Cardiac septum (tissue), 1 donor: ENCODE measurements at places on chromosomes 6 and 20. TPM values are rescaled to one million over a fixed set of nuclear protein-coding genes. Genes with fewer than 3 reads are reported as not detected.
A peak's percentile ranks its signal among the peaks of the same experiment; 100 is the strongest.

SHLD1 gene
- 4.3 TPM for total RNA-seq

CD83 gene
- total RNA-seq = 1.7 TPM

BCAS1 gene
- total RNA-seq = not detected

NR2E1 gene
- 0.08 TPM for total RNA-seq

CFAP206 gene
- not detected for total RNA-seq

TSPO2 gene
- not detected for total RNA-seq

RAET1L gene
- total RNA-seq = not detected

WFDC2 gene
- total RNA-seq = 1.0 TPM

GABRR2 gene
- total RNA-seq = 1.7 TPM

HSPA1L gene
- 2.4 TPM for total RNA-seq

PSORS1C1 gene
- 3.9 TPM for total RNA-seq

- DNase-seq = peak; percentile 61
These were observed 182.7 kb upstream of the PMEPA1 start for GRCh38 chr20:57892471-57892870.

- no peak for DNase-seq
These were observed 23.3 kb upstream of the NHSL1 start for GRCh38 chr6:138522611-138523010.

GRCh38 chr6:117401799-117402198 lies 23.9 kb downstream of the ROS1 start:
- DNase-seq = no peak

- DNase-seq = no peak
These were observed 87.8 kb upstream of the HTR1B start for GRCh38 chr6:77551135-77551534.

- peak; percentile 36 for DNase-seq
These were observed 33.3 kb downstream of the PDRG1 start for GRCh38 chr20:31918466-31919105.

GRCh38 chr6:33010356-33010755 lies 965 bp upstream of the HLA-DOA start:
- no peak for DNase-seq

GRCh38 chr6:154650351-154650750 lies 82.9 kb upstream of the SCAF8 start:
- no peak for DNase-seq

DNA sequence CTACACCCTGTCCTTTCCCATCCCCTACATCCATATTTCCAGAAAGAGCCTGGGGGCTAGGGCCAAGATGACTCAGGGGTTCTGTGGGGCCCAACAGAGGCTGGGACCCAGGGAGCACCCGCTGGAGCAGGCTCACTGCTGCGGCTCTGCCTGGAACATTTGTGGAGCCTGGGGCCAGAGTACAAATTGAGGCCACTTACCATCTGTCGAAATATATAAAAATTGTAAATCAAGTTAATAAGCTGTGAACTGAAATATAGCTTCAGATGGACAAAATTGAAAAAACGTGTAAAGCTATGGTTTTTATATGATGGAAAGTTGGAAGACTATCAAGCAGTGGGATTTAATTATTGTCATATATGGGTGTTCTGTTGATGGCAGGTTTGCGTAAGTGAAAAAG lies 82.9 kb upstream of the ATXN1 start:
- no peak for DNase-seq

- DNase-seq = no peak
These were observed 718.8 kb upstream of the FLRT3 start for GRCh38 chr20:15056246-15056645.

GRCh38 chr20:48901326-48901725 lies 20.2 kb upstream of the ARFGEF2 start:
- DNase-seq = no peak

- no peak for DNase-seq
These were observed 91.2 kb downstream of the CARMIL1 start for GRCh38 chr6:25370178-25371036.

DNA sequence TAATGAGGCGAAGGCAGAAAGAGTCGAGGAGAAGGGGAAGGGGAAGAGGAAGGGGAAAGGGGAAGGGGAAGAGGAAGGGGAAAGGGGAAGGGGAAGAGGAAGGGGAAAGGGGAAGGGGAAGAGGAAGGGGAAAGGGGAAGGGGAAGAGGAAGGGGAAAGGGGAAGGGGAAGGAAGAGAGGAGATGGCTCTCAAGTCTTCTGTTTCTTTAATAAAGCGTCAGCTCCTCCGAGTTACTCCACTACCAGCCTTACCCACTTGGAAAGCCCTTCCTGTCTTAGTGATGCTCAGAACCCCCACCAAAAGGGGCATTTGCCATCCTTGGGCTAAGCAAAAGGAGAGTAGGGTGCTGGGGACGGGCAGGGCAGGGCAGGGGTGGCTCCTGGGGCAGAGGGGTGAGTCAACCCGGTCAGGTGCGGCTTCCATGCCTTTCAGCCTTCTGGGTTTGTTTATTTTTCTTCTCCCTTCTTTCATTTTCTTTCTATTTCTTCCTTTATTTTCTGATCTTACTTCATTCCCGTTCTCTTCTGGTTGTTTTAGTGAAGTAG lies 476 bp upstream of the CLIC5 start:
- DNase-seq = no peak

DNA sequence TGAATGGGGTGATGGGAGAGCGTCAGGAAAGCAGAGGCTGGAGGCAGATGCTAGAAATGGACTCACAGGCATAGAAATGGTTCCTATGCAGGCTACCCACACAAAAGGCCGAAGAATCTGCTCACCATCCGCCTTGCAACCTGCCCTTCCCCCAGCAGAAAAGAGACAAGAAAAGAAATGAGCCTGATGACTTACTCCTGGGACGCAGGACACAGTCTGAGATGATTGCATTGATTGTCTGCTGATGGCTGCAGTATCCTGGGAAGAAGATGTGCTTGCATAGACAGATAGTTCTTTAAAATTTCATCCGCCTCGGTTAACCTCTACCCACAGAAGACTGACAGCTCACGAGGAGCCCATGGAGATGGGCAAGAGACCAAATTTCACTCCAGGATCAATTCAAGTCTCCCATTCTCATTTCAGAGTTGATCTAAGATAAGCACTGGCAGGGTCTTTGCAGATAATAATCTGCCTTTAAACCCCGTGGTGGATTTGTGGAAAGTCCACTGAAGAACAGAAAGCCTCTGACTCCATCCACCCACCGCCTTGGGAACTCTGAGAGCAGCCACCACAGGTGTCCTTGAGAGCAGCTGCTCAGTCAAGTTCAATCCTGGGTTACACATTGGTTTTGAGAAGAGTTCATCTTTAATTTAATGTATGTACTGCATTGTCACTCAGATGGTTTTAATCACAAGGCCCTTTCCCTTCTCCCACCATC lies 7.2 kb downstream of the AGPAT4 start:
- no peak for DNase-seq

GRCh38 chr6:133948472-133948871 lies 4.6 kb upstream of the TBPL1 start:
- DNase-seq = no peak

DNA sequence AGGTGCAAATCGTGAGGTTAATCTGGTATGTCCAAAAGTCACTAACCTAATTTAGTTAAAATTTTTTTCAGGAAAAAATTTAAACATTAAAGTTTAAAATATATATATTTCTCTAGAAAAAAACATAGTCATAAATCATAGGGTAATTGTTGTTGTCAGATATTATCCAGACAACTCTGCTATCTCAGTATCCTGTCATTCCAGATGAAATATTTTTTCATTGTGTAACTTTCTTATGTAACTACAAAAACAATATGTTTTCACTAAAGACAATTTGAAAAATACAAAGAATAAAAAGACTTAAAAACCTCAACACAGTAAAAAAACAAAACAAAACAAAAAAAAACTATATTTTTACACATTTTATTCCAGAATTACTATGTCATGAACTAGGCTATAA lies 57.6 kb downstream of the TENT5A start:
- DNase-seq = no peak

DNA sequence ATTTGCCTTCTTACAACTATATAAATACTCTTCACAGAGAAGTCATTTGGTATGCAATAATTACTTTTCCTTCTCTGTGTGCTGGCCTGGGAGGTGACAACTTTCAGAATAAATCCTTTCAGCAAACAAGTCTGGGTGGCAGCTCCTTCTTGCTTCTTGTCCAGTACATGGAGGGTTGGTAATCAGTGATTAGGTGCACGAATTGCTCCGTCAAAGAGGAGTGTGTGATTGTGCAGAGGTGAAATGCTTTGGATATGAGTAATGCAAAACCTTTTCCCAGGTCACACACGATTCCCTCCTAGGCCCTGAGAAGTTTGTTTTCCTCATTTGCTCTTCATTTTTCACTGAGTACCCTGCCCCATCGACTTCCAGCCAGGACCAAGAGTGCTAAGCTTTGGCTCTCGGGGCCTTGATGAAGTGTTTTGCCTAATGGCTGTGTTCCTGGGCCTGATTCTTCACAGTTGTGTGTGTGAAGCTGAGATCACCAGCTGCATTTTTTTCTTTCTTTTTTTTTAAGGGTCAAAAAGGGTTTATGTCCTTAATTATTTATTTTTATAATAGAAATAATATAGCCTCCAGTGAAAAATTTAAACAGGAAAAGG lies 216.5 kb downstream of the ZMYND8 start:
- peak; percentile 7 for DNase-seq

DNA sequence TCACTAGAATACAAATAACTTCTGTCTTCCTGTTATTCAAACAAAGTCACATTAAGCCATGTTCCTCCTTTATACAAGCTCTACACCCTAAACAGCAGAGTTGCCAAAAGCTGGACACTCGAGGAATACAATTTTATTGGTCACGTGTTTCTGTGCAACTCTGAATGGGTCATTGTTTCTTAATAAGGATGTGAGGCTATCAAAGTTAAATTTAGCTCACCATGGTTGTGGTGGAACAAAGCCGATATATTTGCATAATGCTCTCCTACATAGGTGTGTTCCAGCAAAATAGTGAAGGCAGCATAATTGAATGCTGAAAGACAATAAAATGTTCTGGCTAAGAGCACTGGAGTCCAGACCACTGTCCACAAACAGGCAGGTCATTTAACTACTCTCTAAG lies 36.9 kb upstream of the CD2AP start:
- no peak for DNase-seq

DNA sequence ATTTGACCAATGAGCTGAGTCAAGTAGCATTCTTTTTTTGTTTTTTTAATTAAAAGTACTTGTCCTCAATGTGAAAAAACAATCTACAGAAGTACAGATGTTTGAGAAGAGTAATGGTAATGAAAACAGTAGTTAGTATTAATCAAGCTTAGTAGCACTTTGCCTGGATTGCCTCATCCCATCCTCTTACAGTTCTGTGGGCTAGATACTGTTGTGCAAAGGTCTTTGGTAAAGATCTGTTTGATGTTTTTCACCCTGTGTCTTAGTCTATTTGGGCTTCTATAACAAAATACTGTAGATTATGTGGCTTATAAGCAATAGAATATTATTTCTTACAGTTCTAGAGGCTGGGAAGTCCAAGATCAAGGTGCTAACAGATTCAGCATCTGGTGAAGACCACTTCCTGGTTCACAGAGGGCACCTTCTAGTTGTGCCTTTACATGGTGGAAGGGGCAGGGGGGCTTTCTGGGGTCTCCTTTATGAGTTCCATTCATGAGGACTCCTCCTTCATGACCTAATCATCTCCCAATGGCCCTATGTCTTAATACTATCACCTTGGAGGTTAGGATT lies 84.3 kb downstream of the SHLD1 start:
- DNase-seq = no peak
